ENCODE measurements at places on chromosomes 7 and 10.

DNA sequence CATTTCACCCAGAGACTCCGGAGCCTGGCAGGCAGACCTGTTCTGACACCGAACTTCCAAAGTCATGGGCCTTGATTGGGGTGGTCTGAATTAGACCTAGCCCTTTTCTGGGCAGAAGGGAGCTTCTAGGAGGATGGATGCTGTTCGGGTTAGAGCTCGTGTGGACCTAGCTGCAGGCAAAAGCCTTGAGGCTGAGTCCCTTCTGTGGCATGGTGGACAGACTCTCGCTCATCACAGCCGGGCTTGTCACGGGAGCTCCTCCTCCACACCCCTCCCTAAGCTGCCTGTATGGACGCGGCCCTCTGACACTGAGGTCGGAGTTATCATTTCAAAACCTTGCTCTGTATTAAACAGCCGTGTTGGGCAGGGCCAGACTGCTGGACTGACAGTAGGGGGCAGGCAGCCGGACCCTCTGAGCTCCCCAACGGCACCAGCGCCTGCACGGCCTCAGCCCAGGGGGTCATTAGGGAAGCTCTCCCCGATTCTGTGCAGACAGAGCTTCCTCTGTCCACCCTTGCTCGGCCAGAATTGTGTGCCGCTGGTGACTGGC is 2.2 kb downstream of the IRF5 start:
- no peak for DNase-seq

DNA sequence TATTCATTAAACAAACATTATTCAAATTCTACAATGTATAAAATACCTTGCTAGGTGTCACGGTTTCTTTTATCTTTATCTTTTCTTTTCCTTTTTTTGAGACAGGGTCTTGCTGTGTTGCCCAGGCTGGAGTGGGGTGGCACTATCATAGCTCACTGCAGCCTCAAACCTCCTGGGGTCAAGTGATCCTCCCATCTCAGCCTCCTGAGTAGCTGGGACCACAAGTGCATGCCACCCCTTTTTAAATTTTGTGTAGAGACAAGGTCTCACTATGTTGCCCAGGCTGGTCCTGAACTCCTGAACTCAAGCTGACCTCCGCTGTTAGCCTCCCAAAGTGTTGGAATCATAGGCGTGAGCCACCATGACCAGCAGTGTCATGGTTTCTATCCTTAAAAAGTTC is 17.9 kb upstream of the BLOC1S2 start:
- no peak for DNase-seq

- DNase-seq = peak; percentile 62
Observed at GRCh38 chr10:59587083-59587755, 122.4 kb downstream of the SLC16A9 start.

DNA sequence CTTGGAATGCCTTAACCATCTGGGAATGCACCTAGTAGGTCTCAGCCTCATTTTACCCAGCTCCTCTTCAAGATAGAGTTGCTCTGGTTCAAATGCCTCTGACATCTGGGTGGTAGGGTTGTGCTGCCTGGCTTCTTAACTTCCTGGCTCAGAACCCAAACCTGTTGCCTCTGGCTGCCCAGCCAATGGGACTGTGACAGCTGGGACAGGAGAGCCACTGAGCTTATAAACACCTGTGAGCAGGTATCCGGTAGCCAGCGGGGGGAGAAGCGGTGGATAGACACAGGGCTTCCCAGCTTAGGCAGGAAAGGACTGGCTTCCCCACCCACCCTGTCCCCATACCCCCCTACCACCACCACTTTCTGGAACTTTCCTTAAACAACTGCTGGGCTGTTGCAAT is 115.8 kb upstream of the CARD11 start:
- no peak for DNase-seq

GRCh38 chr7:18212758-18213157 is 185.1 kb upstream of the PRPS1L1 start:
- DNase-seq = no peak

- no peak for DNase-seq
Observed at GRCh38 chr7:87213252-87213651, 6.3 kb downstream of the TMEM243 start.

DNA sequence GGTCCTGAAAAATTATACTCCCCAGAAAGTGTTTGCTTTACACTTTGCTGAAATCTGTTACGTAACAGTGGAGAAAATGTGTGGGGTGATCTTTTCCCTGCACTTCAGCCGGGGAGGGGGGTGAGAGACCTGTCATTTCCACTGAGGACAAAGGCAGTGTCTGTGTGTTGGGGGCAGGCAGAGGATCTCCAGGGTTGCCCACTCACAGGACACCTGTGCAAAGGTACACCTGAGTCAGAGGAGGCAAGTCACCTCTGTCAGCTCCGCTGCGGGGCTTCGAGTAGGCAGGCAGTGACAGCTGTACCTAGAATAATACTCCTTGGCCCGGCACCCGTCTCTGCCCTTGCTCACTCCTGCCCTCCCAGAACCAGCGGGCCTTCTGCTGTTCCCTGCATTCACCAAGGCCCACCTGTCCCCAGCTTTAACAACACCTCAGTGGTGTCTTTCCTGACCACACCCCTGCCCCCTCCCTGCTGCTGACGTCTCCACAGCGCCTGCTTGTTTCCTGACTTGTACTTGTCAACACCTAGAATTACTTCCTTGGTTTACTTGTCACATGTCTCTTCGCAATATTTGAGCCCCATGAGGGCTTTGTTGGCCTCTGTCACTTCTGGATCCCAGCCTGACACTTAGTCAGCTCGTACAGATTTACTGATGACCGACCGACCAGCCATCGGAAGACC is 159.2 kb downstream of the NEURL1 start:
- DNase-seq = no peak

DNA sequence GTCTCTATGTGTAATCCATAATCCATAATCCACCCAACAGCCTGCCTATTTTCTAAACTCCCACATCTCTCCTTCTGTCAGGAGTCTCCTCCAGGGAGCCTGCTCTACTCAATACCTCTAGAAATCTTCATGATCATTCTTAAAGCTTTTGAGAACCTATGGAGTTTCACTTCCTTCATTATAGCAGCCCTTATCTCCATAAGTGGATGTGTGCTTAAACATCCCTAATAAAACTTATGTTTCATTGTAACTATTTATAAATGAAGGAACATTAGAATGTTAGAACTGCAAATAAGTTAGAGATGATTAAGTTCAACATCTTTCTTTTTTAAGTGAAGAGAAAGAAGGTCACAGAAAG is 8.5 kb downstream of the CPED1 start:
- no peak for DNase-seq

DNA sequence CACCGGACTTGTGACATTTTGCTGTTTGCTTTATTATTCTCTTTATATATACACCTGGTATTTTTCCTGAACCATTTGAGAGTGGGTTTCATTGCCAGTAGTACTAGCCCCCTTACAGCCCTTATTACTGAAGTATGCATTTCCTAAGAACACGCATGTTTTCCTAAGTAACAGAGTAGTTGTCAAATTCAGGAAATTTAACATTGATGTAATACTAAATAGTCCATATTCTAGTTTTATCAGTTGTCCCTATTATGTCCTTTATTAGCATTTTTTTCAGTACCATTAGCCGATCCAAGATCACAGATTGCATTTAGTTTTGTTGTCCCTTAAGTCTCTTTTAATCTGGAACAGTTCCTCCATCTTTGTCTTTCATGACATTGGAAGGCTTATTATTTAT is 8.0 kb downstream of the KMT2E start:
- DNase-seq = no peak

- DNase-seq = no peak
Observed at GRCh38 chr10:103723557-103723956, 131.8 kb downstream of the SH3PXD2A start.

DNA sequence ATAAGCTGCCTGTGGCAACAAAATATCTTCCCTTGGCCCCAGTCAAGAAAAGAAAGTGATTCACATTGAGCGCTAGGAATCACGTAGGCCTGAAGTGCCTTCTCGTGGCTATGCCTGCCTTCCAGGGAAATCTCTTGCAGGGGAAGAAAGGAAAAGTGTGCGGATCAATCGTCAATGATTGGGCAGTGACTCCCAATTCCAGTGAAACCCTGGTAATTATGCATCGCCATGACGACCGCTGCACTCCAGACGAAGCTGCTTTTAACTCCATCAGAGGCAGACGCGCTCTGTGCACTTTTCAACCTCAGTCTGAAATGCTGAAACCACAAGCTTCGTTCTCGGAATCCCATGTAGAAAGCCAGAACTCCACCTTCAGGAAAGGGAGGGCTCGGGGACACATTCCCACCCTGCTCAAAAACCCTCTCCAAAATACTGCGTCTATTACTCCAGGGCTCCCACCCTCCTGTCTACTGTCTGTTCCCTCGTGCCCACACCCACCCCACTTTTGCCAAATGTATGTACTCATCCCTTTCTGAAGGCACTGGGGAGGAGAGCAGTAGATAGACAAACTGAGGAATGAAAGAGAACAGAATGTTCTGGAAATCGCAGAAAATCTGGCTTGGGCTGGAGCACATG is 24.2 kb upstream of the PRKAG2 start:
- DNase-seq = no peak

GRCh38 chr7:20737840-20738448 is 48.7 kb downstream of the SP8 start:
- no peak for DNase-seq

Measured in renal cortical epithelial cell (primary cell).